ENCODE measurements at places on chromosomes 5 and 9. TPM values are rescaled to one million over a fixed set of nuclear protein-coding genes. Genes with fewer than 3 reads are reported as not detected.

GRCh38 chr9:111599955-111600343, 502 bp upstream of the PTGR1 start:
- no peak for DNase-seq

DNA sequence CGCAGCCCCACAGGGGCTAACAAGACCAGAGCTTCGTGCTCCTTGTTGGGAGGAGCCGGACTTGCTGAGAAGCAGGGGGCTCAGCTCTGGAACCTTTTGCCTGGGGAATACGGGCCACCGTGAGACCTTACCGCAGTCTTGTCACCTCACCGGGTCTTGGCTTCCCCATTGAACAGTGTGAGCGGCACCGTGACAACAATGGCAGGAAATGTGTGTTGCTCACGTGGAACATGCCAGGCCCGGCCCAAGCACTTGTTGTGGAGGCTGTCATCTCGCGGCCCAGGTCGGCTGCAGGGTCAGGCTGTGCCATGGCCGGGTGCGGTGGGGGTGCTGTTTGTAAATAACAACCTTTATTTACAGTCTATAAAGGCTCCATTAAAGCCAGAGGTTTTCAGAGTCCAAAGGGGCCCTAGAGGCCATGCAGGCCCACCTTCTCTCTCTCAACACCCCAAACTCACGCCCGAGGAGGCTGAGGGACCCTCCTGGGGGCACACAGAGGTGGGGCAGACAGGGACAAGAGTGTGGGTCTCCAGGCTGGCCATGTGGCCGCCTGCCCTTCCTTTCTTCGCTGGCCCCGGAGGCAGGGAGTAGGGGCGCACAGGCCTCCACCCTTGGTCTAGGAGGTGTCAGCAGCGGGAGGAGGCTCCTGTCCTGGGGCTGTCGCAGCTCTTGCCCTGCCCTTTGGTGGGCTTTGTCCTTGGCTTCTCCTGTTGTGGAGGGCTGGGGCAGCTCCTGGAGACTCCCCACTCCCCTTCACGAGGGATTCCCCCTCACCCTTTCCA, 79.7 kb downstream of the TSPAN17 start:
- DNase-seq = no peak

- no peak for DNase-seq
Observed at GRCh38 chr5:39998518-39998917, 573.7 kb upstream of the DAB2 start.

Gene OGN
- not detected for total RNA-seq

Gene PCDHB9
- total RNA-seq = not detected

- no peak for DNase-seq
Observed at GRCh38 chr5:2569774-2570542, 181.5 kb downstream of the IRX2 start.

Gene ANKRD34B
- total RNA-seq = 1.2 TPM

Gene SLC38A9
- total RNA-seq = 17.6 TPM

Gene PCDHB14
- 0.23 TPM for total RNA-seq

GRCh38 chr9:94829380-94830070, 103.0 kb downstream of the AOPEP start:
- DNase-seq = no peak

Gene IFNB1
- total RNA-seq = not detected

DNA sequence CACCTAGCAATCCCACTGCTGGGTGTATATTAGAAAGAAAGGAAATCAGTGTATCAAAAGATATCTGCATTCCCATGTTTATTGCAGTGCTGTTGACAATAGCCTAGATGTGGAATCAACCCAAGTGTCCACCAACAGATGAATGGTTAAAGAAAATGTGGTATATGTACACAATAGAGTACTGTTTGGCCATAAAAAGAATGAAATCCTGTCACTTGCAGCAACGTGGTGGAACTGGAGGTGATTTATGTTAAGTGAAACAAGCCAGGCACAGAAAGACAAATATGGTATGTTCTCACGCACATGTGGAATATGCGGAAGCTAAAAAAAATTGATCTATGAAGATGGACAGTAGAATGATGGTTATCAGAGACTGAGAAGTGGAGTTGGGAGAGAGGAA, 221.6 kb upstream of the DAP start:
- DNase-seq = no peak

GRCh38 chr9:87641067-87641466, 84.9 kb upstream of the CTSL start:
- no peak for DNase-seq

- peak; percentile 85 for DNase-seq
Observed at GRCh38 chr5:109743770-109744212, 54.1 kb downstream of the MAN2A1 start.

Gene SLC25A48
- not detected for total RNA-seq

- DNase-seq = no peak
Observed at GRCh38 chr5:100322483-100322882, 212.7 kb upstream of the FAM174A start.

Gene NMUR2
- total RNA-seq = not detected

Gene TMC1
- total RNA-seq = not detected

DNA sequence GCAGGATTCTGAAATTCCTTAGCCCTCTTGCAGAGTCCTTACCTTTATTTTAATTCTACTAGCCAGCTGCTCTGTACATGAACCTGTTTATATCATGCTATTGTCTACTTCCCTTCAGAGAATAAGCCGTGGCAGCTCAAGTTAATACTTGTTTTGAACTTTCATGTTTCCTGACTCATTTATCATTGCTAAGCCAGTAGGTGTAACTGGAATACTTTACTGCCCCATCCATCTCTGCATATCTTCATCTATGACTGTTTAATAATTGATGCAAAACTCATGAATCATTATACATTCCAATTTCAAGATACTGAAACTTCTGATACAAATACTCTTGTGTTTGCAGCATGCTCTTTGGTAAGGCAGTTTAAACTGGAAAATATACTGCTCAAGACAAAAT, 174.7 kb downstream of the PPP2R2B start:
- no peak for DNase-seq

- DNase-seq = no peak
Observed at GRCh38 chr5:149829954-149830353, 99.8 kb downstream of the PPARGC1B start.

DNA sequence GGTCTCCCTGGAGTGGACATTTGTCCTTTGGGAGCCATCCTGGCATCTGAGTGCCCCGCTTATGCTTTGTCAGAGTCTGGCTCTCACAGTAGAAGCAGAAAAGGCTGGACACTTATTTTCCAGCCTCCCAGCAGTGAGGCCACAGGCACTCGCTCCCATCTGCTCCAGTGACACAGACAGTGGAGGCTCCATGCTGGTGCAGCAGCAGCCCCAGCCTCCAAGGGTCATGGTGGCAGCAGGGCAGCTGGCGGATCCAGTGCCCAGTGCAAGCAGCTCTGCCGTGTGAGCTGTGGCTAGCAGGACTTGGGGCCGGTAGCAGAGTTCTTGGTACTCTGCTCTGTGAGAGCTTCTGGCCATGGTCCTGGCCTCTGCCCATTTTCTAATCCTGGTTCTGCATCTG, 157.3 kb upstream of the ALDH1B1 start:
- no peak for DNase-seq

Gene ZNF474
- total RNA-seq = not detected

DNA sequence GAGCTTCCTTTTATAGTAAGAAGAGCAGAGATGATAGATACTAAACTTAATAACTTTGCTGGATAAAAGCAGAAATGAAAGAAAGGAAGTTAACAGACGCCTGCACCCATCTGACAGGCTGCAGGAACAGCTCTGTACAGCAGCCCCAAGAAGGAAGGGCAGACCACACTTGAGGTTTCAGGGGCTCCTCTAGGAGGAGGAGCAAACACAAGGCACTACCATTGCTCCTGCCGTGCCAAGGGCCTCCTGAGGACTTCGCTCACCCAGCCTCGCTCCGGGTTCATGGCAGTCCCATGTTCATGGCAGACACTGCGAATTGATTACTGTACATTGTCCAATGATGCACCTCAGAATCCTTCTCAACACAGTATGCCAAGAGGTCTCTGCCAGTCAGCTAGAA, 85.1 kb downstream of the AMBP start:
- no peak for DNase-seq

- DNase-seq = peak; percentile 26
Observed at GRCh38 chr9:79610019-79610631, 38.4 kb downstream of the TLE4 start.

Gene FOXD4L5
- not detected for total RNA-seq
